Stimulated activated CD4-positive, alpha-beta T cell treated with anti-CD3 and anti-CD28 coated beads, TNF-alpha, amount 100 ng/mL, for 4 hours (primary cell): ENCODE measurements at places on chromosomes 1 and 21.

DNA sequence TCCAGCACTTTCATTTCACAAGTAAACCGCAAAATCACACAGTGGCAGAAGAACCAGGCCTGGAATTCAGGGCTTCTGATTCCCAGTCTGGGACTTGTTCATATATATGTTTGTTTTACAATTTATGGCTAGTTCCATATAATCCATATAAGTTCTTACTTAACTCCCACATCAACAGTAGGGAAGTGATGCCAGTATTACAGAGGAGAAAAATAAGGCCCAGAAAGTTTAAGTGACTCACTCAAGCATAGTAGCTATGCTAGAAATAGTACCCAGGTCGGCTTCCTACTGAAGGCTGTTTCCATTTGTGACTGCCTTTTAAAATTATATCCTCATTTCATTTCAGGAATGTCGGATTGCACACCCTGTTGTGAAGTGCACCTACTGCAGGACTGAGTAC is 1.4 kb downstream of the FAM76A start:
- no peak for DNase-seq

DNA sequence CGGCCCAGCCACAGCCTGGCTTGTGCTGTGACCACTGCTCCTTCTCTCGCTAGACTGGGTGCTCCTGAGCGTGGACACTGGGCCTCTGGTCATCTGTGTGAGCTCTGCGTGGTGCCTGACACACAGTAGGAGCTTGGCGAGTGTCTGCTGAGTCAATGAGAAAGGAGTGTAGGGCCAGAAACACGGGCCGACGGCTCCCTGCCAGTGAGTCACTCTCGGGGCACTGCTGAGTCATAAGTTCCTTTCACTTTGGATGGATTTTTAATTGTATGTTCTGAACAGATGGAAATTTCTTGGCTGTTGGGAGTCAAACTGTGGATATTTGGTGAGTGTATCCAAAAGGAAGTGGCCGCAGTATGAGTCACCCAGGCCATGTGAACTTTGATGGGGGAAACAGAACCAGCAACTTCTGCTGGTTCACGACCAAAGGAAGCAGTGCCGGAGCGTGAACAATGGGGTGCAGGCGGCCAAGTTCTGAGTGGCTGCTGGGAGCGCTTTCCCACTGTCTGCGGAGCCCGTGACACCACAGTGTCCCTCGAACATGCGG is 41.0 kb upstream of the COL18A1 start:
- DNase-seq: peak; percentile 13

- DNase-seq: peak; percentile 56
These were observed 12.7 kb downstream of the INSL5 start for GRCh38 chr1:66788231-66788939.

DNA sequence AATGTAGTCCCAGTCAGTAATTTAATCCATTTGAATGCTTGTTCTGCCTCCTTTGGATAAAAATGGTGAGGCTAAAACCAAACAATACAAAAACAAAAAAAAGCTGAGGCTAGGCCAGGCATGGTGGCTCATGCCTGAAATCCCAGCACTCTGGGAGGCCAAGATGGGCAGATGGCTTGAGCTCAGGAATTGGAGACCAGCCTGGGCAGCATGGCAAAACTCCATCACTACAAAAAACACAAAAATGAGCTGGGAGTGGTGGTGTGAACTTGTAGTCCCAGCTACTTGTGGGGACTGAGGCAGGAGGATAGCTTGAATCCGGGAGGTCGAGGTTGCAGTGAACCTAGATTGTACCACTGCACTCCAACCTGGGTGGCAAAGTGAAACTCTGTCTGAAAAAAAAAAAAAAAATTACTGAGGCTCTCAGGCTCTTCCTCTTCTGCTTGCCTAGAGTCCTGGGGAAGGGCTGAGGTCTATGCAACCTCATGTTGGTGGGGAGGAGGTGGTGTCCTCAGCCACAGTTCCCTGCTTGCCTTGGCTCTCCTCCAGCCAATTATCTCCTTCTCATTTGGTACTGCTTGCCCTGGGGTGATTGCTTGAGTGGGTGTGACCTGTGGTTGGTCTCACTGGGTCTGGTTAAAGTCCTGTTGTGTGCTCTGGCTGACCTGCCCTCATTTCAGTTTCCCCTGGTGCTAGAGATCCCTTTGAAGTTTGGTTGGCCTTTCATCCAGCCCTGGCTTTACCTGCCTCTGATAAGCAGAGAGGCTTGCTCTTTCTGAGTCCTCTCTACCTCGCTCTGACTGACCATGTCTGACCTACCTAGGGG is 20.9 kb downstream of the S1PR1 start:
- DNase-seq: no peak

- no peak for DNase-seq
These were observed 43.2 kb upstream of the ARHGAP29 start for GRCh38 chr1:94280541-94280940.

- DNase-seq: no peak
These were observed 10.8 kb upstream of the ERMAP start for GRCh38 chr1:42806171-42806570.

- DNase-seq: no peak
These were observed 162.7 kb downstream of the ZNF648 start for GRCh38 chr1:181898773-181899172.

- no peak for DNase-seq
These were observed 2.9 kb downstream of the FAM177B start for GRCh38 chr1:222739929-222740328.

- no peak for DNase-seq
These were observed 127.3 kb downstream of the HHAT start for GRCh38 chr1:210455840-210456603.

GRCh38 chr1:37265786-37266667 is 208.4 kb upstream of the ZC3H12A start:
- no peak for DNase-seq

DNA sequence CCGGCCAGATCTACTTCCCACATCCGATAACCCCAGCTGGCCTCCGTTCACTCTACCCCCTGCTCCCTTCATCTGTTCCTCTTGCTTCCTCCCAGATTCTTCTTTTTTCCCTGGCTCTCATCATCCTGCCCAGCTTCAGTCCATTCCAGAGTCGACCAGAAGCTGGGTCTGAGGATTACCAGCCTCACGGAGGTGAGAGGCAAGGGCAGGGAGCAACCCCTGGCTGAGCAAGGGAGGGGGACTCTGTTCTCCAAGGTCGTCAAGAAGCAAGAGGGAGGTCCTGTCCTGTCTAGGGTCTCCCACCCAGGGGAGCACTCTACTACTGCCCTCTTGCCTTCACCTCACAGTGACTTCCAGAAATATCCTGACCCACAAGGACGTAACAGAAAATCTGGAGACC is 3.9 kb downstream of the JTB start:
- no peak for DNase-seq

- no peak for DNase-seq
These were observed 130.1 kb downstream of the TLR5 start for GRCh38 chr1:223012938-223013337.

- DNase-seq: no peak
These were observed 390 bp upstream of the NGF start for GRCh38 chr1:115338457-115338820.

GRCh38 chr1:93416183-93416582 is 31.7 kb upstream of the FNBP1L start:
- no peak for DNase-seq

DNA sequence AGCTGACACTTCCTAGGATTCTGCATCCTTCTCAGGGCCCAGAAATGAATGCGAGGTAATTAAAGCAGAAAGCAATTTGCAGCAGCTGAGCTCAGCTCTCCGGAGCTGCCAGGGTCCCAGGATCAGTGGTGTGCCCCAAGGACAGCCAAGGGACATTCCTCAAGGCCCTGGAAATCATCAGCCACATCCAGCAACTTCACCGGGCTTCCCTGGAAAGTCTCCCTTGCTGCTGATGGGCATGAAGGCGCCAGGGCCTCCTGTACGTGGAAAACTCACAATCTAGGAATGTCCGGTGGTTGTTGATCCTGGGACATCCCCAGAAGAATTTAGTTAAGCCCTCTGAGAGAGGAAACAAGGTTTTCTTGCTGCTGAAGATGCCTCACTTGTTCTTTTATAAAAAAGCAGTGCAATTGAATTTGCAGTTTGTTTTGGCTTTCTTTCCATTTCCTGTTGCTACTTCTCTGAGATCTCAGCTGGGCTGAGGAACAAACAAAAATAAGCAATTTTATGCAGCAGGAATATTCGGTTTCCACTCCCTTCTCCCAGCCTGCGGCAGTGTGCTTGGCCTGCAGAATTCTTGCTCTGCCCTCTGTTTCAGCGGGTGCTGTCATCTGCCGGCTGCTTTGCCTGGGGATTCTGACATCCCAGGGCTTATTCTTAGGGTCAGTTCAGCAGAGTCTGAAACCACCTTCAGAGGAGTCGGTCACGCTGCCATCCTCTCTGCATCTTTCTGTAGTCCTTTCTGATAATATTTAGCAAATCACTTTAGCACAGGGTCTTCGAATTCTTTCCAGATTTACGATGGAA is 85.9 kb downstream of the TCP10L start:
- DNase-seq: no peak

DNA sequence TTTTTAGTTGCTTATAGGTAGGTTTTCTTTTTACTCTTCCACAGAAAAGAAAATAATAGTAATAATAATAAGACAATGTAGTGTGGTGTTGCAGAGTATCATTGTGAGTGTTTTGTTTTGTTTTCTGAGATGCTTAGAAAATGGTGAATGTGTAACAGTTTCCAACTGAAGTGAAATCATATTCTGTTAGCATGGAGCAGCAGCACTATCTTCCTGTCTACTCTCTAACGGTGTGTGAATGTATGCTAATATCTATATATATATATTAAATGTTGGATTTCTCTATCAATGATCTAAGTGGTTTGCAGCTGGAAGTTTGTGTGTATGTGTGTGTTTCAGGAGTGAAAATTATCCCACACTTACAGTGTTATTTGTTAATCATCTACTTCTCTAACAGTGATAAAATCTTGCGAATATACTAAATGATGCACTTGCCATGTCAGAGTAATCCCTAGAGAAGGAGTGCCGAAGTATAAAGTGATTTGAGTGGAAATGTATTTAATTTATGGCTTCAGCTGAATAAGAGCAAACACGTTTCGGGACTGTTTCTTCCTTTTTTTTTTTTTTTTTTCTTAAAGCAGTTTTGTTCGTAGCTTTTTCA is 377 bp downstream of the SAMD13 start:
- DNase-seq: no peak

DNA sequence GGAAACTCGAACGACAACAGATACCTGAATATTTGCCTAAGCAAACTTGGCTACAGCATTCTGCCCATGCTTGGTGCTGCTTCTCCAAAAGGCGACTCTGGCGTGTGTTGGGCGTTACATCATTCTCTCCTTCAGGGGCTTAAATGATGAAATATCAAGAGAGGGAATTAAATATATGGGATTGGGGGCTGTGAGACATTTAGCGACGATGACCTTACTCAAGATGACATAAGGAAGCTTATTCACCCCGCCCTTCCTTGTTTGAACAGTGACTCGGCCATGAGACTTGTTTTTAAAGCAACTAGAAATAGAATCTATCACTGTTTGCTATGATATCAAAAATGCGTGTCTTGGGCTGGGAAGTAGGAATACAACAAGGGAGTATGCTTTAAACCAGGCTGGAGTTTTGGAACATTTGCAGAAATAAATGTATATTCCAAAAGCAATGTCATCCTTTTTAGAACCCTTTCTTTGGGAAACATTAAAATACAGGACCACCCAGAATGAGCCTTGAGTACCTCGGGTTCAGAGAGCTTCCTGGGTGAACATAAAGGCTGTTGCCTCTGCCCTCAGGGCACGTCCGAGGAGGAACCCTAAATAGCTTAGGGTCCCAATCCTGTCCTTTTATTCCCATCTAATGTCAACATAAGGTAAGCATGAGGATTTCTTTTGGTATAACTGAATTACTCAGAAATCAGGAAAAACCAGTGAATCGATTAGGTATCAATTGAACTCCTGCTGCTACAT is 123.3 kb upstream of the SLC45A1 start:
- no peak for DNase-seq

GRCh38 chr1:87123610-87124009 is 205.1 kb upstream of the LMO4 start:
- DNase-seq: no peak

- no peak for DNase-seq
These were observed 71.2 kb downstream of the DPYD start for GRCh38 chr1:97849345-97850340.

DNA sequence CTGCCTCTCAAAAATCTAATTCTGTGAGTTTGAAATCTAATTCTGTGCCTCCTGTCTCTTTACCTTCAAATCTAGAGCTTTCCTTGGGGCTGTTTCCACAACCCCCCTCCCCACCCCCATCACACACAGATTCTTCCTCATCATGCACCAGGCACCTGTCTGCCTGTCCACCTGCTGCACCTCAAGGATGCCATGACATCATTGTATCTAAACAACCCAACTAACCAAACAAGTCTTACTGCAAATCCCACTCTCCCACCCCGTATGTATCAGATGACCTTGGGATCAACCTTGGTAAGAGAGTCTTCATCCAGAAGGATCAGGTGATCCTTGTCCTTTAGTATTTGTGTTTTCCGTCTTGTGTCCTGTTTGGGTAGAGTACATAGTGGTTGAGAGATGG is 102.7 kb upstream of the SIM2 start:
- no peak for DNase-seq

GRCh38 chr1:51568231-51568935 is 48.5 kb upstream of the OSBPL9 start:
- no peak for DNase-seq

DNA sequence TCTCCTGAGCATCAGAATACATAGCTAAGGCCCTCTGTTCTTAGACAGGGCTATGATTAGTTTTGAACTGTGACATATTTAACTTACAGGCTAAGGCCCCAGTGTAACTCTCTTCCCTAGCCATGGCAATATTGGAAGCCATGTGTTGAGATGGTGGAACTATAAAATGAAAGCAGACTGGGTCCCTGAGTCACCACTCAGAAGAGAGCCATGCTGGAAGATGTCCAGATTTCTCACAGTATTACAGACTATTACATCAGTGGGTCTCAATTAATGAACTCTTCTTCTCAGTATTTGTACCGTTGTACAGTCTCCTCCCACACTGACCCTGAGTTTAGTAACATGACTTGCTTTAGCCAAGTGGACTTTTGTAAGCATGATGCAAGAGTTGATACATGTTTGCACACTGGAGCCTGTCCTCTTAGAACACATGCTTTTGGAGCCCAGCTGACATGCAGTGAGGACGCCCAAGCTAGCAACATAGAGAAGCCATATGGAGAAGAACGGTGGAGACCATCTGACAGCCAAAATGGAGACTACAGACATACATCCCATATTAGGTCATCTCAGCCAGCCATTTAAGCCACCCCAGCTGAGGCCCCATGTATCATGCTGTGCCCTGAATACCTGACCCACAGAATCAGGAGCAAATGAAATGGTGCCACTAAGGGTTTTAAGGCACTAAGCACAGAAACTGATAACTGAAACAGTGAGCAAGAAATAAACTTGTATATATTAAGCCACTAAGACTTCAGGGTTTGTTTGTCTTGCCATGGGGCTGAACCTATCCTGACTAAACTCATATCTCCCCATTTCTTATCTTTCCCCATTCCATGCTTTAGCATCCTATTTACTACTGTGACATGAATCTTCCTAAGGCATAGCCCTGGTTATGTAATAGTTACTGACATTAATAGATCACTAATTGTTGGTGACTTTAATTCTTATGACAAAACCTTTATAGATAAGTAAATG is 24.4 kb downstream of the TBX15 start:
- no peak for DNase-seq
